ENCODE measurements at places on chromosomes 11 and 22.

DNA sequence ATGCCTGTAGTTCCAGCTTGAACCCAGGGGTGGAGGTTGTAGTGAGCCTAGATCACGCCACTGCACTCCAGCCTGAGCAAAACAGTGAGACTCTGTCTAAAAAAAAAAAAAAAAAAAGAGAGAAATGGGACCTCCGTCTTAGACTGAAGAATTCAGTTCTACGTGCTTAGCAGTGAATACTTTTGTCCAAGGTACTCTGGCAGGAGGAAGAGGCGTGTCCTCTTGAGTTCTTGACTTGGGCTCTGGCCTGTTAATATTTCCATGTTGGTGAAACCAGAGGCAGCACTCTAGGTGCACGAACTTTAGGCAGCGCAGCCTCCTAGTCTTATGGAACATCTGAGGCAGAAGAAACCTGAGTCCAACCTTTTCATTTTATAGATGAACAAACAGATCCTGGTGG, 2.4 kb downstream of the HMBS start:
- DNase-seq = no peak

- DNase-seq = peak; percentile 68
These were observed 997 bp downstream of the DEAF1 start for GRCh38 chr11:693887-694562.

GRCh38 chr22:47851586-47851985, 1089.1 kb downstream of the TBC1D22A start:
- DNase-seq = no peak

- no peak for DNase-seq
These were observed 5.6 kb downstream of the RGL4 start for GRCh38 chr22:23696326-23696851.

- no peak for DNase-seq
These were observed 30.6 kb downstream of the MMP13 start for GRCh38 chr11:102924851-102925380.

- peak; percentile 28 for DNase-seq
These were observed 35.0 kb downstream of the PPFIBP2 start for GRCh38 chr11:7548659-7549274.

DNA sequence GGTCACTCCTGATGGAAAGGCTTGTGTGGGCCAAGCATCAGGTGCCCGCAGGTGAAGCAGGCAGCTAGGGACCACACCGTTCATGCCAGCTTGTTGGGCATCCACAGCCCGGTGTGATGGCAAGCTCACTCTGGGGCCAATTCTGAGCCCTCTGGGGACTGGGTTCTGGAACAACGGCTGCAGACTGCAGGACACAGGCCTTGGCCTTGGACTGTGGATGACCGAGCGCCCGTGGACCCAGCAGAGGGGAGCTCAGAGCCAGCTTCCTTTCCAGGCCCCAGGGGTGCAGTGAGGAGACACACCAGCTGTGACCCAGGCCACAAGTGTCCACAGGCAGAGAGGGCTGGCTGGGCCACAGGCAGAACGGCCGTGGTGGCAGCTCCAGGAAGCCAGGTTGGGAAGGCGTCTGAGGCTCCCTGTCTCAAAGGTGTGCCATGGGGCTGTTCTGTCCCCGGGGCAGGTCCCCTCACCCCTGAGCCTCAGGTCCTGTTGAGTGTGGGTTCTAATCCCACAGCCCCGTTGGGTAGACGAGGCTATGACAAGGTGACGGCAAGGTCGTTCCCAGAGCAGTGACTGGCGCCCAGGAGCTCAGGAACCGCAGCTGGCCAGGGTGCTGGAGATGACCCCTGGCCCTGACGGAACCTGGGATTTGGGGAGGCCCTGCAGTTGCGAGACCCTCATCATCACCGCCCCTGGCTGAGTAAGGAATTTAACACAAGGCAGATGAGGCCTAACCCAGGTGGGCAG, 1079.4 kb downstream of the BRD1 start:
- DNase-seq = no peak

All from NCI-H345 (cell line).